Osteoblast (primary cell): ENCODE measurements at places on chromosomes 7 and 10.

GRCh38 chr10:52729271-52730104, 43.1 kb downstream of the MBL2 start:
- no peak for DNase-seq

DNA sequence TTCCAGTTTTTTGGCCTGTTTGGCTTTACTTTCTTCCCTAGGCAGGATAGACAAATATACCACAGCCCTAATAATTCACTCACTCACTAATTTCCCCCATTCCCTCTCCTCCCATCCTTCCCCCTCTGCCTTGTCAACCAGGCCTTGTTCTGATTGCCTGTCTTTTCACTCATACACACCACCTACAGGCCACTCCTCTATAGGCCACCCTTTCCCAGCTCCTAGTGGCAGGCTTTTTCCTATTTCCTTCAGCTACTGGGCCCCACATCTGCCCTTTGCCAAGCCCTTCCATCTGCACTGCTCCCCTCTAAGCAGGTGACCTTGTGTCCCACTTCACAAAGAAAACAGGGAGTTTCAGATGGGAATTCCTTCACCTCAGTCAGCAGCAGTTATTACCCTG, 59.8 kb upstream of the MSRB2 start:
- DNase-seq, result no peak

DNA sequence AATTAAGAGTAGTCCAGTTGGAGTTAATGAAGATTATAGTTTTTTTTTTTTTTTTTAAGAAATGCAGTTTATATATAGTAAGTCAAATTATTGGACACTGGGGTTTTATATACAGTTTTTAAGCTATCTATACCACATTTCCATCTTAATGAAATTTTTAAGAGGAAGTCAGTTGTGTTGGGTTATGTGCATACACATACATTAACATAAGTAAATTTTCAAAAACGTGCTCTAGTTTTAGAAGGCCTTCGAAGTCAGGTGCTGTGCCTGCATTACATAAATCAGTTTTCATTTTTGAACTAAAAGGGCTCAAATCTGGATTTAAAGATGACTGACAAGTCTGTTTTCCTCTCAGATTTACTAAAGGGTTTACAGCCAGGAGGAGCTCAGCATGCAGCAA, 47.6 kb upstream of the FMC1 start:
- DNase-seq, result no peak

GRCh38 chr7:151628846-151629604, 109.3 kb upstream of the RHEB start:
- DNase-seq, result no peak

GRCh38 chr7:103862302-103863035, 127.0 kb downstream of the RELN start:
- DNase-seq, result no peak

GRCh38 chr10:113954409-113954808, 89.3 kb upstream of the ADRB1 start:
- DNase-seq, result no peak

GRCh38 chr10:4099202-4099601, 314.2 kb upstream of the KLF6 start:
- no peak for DNase-seq

DNA sequence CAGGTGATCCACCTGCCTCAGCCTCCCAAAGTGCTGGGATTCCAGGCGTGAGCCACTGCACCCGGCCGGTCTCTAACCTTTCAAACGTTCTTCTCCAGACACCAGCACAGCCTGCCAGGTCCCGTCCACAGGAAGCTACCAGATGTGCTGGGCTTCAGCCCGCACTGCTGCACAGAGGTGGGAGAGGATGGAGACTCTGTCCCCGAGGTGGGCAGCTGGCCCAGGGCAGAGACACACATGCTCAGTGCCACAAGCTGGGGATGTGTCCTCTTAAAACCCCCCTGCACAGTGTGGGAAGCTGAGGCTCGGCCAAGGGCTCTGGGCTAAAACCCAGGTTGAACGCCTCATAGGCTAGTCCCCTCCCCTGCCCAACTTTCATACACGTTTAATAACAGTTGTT, 9.4 kb downstream of the NUDT1 start:
- DNase-seq, result no peak
